Astrocyte (in vitro differentiated cells and primary cell): ENCODE measurements at places on chromosomes 2 and 18.

DNA sequence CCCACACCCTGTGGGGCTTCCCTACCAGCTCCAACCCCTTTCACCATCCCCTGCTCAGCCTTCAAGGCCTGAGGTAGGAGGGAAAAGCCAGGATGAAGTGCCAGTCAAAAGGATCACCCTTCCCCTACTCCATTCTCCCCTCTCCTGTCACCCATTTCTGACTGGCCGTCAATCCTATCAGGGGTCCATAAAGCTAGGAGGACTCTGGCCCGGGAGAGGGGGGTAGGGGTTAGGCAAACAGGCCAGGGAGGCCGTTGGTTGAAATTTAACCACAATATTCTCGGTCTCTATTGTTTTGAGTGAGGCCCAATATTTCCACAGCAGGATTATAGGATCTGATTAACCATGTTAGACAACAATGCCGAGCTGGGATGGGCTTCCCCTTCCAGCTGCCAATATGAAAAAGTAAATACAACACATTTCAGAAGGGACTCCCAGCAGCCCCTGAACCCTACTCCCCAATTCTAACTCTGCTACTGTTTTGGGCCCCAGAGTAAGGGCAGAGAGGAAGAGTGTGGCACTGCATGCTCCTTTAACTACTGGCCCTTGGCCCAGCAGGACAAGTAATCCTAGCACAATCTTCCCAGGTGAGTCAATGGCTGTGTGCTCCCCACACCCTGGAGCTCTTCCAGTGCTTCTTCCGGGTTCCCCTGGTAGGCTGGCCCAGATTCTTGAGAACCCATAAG lies 10.6 kb upstream of the IHH start:
- DNase-seq = peak; percentile 18

- DNase-seq = no peak
Measured at GRCh38 chr2:10879159-10879558, 32.6 kb upstream of the KCNF1 start.

- DNase-seq = no peak
Measured at GRCh38 chr18:58449464-58449863, 179.4 kb downstream of the ALPK2 start.

DNA sequence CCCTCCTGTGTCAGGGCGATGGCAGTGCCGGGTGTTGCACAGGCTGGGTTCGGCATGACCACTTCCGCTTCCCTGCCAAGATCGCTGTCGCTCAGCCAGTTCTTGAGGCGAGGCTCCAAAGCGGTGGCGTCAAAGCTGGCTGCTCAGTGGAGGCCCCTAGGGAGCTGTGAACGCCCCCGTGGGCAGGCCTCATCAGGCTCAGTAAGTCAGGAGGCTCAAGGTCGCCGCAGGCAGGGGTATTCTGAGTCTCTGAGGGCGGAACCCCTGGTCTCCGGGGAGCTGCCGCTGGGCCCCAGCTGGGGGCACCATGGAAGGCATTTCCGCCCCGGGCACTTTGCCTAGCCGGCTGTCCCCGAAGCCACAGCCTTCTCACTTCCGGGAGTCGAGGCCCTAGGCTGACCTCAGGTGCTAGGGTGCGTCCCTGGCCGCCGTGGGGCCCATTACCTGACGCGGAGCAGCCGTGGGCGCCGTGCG lies 210.4 kb downstream of the SOCS6 start:
- DNase-seq = no peak

DNA sequence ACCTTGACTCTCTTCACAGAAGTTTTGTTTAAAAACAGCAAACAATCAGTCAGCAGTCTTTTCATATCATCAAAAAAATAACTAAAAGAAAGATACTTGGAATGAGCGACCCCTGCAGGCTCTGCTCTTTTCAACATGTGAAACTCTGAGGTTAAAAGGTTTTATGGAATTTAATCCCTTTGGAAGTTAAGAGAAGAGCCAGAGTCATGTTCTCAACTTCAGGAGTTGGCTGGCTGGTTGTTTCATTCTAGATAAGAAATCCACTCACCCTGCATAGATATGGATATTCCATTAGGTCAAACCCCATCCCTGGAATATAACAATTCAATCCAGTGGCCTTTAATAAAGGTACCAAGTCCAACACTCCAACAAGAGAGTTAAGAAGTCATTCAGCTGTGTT lies 115.6 kb upstream of the RMDN2 start:
- no peak for DNase-seq

DNA sequence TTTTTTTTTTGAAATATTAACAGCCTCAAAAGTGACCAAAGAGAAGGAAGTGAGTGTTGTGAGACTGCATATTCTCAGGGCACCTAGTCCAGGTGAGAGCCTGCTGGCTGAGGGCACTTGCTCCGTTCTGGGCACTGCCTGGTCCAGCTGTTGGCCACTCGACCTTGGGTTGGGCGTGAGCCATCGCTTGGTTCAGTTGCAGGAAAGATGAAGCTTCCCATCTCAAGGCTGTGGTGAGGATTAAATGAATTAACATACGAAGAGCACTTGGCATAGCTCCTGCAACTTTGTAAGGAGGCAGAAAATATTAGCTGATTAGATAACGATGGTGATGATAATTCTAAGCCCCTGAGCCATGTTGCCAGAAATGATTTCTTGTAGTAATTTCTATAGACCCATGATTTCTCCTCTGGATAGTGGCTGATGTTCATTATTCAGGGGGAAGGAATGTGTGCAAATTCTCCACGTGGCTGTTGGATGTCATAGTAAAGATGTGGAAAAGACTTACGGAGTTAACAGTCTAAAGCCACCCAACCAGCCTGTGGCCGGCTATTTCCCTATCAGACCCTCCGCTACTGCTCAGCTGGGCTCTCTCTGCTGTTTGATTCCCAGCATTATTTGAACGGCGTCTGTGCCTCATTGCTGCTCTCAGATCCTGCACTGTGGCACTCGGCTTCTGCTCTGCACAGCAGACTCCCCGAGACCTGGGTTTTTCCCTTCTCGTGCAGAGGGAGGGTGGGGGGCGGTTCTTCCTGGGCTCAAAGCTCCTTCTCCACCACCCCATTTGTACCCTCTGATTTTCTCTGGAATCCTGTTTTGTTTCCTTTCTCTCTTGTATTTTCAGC lies 221.1 kb downstream of the GALR1 start:
- DNase-seq = no peak

GRCh38 chr2:233418052-233418760 lies 63.9 kb downstream of the DGKD start:
- DNase-seq = no peak

DNA sequence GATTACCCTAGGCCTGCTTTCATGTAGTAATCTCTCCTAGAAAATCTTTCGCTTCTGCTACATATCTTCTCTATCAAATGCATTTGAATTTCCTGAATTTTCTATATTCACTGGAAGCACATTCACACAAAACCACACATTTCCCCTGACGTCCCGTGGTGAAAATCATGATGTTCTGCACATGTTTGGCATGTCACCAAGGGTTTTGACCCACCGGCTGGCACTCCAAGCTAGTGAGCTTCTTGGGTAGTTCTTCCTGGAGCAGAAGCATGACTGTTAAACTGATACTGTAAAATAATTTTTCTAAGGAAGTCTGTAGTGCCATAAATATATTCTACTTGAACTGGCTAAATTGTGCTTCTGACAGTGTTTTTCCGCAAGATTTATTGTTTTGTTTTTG lies 510.1 kb upstream of the SLC8A1 start:
- no peak for DNase-seq

DNA sequence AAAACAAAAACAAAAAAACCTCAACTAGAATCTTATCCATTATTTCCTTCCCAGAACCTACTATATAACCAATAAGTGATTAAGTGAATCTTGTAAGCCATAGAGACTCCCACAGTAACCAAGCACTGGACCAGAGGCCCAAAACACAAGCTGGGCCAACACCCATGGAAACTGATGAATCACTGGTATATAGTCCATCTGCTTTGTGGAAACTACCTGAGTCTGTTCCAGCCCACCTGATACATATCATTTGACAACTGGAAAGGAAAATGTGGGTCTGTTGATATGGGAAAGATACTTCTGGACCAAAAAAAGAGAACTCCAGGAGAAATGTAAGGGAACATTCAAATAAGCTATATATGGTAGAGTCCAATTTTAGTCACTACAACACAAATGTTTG lies 252.8 kb downstream of the MREG start:
- no peak for DNase-seq

- no peak for DNase-seq
Measured at GRCh38 chr2:176521878-176522670, 252.8 kb downstream of the MTX2 start.

DNA sequence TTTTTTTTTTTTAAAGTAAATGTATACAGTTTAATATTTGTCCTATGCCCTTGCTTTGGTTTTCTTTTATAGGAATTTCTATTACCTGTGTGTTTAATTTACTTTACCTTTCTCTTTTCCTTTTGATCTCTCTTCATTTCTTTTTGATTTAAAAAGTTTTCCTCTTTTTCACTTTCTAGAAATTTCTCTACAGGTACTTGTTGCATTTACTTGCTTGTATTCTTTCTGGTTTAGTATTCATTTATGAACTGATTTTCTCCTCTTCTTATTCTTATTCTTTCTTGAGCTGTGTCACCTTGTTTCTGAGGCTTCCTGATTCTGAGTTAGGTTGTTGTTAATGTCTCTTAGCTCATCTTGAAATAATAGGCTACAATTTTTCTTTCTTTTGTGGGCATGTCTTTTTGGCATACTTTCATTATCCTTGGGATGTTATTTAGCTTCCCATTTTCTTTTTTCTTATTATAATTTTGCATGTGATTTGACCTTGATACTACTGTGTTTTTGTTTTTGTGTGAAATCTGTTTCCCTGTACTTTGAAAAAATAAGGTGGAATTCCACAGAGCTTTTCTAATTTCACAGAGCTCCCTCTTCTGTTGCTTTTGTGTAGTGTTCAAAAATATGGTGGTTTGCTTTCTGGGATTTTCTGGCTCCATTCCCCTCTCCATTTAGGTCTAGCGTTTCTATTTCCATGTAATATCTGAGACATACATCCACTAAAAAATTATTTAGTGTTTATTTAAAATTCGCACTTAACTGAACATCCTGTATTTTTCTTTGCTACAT lies 25.5 kb upstream of the ALMS1 start:
- no peak for DNase-seq

DNA sequence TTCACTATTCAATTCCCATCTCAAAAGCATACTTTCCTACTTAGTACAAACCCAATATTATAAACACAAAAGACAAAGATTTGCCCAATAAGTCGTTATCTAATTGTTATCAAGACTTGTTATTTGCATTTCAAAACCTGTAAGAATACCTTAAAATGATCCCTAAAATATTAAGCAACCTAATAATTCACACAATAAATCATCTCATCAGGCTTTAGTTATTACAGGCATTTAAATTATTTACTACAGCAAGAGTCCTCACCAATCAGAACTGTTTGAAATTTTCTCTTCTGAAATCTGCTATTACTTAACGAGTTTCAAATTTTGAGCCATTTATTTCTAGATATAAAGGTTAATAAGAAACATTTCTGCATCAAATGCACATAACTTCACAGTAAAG lies 1.6 kb downstream of the CCDC88A start:
- no peak for DNase-seq

DNA sequence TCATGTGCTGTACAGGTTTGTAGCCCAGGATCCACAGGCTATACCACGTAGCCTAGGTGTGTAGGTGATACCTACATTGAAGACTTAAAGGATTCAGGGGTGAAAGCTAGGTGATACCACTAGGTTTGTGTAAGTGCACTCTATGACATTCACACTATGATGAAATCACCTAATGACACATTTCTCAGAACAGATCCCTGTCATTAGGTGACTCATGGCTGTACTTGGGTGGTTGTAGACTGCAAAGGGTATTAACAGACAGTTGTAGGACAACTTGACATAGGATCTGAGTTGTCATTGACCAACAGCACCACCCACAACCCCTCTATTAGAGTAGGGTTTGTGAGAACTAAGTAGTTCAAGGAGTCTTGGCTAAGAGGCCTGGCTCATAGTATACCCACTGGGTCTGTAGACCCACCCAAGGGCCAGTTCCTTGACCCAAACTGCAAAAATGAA lies 27.7 kb upstream of the SMCHD1 start:
- DNase-seq = peak; percentile 8

DNA sequence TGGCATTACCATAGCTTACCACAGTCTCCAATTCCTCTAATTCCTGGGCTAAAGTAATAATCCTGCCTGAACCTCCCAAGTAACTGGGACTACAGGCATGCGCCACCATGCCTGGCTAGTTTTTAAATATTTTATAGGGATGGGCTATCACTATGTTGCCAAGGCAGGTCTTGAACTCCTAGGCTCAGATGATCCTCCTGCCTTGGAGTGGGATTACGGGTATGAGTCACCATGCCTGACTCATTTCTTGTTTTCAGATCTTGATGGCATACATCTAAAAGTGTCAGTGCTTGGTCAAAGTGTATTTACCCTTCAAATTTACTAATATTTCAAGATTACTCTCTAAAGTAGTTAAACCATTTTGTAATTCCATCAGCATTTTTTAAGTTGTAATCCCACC lies 9.4 kb upstream of the SOCS6 start:
- DNase-seq = no peak

DNA sequence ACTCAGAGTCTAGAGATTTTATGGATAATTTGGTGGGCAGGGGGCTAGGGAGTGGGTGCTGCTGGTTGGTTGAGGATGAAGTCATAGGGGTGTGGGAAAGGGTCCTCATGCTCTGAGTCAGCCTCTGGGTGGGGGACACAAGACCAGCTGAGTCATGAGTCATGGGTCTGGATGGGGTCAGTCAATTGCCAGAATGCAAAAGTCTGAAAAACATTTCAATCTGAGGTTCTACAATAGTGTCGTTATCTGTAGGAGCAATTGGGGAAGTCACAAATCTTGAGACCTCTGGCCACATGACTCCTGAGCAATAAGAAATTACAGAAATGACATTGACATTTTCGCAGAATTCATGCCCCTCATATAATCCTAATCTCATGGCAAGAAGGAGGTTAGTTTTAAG lies 15.1 kb downstream of the NMS start:
- no peak for DNase-seq

GRCh38 chr2:153509133-153509532 lies 30.6 kb upstream of the RPRM start:
- DNase-seq = no peak

- DNase-seq = no peak
Measured at GRCh38 chr2:47155091-47155876, at the start of gene STPG4. Gene STPG4, minus strand, starts transcription at chr2:47155308. Its CDS starts 57 bp downstream, at chr2:47155251.

- no peak for DNase-seq
Measured at GRCh38 chr2:74540291-74540690, 10.6 kb downstream of the HTRA2 start.

DNA sequence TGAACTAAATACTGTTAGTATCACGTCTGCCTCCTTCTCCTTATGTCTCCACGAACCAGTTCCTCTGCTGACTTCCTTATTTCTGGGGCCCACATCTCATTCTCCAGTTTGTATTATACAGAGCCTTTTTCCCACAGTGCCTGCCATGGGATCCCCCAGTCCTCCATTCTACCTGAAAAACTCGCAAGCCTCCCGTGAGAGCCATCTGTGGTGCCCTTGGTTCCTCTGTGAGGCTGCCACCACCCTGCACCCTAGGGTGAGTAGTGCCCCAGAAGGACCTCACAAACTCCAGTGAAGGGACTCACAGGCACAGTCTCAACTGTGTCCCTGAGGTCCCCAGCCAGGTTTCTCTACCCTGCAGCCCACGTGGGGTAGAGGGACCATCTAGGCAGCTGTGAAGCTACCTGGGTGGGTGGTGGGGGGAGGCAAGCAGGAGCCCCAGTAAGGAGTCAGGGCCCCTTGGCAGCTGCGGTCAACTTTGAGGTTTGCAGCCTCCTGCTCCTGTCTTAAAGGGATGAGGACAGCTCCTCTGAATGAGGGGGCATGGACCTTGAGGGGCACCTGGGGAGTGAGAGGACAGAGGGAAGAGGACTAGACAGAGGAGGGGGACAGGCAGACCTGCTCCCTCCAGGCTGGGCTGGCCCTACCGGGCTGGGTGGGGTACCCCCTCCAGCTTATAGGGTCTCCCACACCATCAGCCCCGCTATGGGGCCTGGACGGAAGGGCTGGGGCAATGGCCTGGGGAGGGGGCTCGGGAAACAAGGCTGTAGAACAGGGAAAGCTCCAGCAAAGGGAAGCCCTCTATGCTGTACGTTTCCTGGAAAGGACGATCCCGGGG lies 1.0 kb downstream of the PSTPIP2 start:
- no peak for DNase-seq
